ENCODE measurements at places on chromosomes 3 and 15.

DNA sequence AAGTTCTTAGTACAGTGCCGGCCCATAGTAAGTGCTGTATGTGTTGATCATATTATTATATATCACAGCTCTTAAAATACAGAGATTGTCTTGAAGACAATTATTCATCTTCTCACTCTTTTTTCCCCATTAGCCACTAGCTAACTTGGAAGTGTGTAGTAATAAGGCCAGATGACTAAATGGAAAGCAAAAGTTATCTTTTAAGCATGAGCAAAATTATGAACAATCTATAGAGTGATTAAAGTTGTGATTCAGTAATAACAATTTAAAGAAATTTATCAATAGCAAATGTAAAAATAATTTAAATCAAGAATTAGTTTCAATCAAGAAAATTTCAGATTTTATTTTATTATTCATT is 630.9 kb upstream of the TBL1XR1 start:
- no peak for DNase-seq

GRCh38 chr3:64047787-64048186 is 24.5 kb upstream of the PSMD6 start:
- no peak for DNase-seq

DNA sequence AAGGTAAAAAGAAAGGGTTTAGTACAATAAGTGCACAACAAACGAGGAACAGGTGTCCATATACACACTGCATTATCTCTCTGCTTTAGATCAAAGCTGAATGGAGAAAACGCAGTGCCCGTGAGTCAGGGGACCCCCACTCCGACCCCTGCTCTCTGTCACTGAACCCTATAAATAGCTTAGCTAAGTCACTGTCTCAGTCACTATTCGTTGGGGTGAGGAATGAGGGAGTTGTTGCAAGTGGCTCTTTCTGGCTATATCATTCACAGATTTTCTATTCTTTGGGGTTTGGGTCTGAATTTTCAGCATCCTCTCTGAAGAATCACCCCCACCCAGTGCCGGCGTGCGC is 458 bp upstream of the STAC start:
- no peak for DNase-seq

DNA sequence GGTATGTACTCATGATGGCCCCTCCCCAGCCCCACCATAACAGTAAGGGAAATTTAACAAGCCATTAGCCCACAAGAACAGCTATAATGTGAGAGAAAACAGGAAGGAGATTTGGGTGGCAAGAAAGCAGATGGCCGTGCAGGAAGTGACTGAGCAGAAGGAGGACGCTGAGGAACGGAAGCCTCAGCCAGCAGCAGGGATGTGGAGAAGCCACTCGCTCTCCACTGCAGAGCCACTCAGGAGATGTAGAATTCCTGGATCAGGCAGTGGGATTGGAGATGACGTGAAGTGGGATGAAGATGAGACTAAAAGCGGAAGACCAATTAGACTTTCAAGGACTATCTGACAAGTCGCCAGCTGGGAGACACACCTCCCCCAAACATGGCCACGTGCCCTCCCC is 31.2 kb downstream of the PRR23E start:
- no peak for DNase-seq

DNA sequence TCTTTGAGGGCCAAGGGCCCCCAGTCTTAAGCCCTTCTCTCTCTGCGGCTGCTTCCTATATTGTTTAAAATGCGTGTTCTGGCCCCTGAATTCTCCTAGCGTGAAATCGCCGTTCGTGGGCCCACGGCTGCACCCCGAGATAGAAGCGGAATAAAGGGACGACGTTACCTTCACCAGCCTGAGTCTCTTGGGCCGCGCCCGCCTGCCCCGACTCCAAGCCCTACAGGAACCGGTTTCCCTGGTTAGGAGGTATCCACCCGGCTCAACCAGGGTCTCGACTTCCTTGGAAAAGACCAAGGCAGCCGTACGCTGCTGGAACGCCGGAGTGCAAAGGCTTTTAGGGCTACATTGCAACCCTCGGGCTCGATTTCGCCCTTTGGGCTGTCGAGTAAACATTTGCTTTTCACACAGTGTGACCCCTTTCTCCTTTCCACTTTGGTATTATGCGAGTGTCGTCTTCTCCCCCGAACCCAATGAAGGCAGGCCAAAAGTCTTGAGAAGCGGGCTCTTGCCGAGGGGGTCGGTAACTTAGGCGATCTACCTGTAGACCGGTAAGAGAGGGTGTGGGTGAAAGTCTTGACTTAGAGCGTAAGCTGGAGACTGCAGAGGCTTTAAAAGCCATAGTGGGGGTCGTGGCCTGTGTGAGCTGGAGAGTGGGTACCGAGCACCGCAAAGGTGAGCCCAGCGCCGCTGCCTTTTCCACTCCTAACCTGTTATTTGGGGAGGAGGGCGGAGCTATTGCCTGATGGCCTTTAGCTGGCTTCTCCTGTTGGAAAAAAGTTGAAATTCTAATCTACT is 2.0 kb downstream of the TRIM71 start:
- DNase-seq = no peak

DNA sequence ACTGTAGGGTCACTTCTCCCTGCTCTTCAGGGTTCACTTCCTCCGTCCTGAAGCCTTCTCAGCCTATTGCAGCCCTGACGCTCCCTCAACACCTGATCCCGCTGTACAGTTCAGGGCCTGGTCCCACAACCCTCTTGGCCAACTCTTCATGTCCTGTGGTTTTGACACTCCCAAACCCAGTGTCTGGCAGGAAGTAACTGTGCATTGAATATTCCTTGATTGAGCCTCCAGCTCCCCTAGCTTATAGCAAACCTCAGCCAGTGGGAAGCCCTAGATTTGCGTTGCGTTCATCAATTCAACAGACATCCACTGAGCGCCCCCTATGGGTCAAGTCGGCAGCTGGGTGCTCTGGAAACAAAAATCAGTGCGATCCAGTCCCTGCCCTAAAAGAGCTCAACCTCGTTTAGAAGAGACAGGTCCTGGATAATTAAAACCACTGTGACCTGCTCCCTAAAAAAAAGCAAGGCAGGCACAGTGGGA is 13.5 kb downstream of the UBAP1L start:
- peak; percentile 58 for DNase-seq

- no peak for DNase-seq
These were observed 28.4 kb upstream of the P2RY12 start for GRCh38 chr3:151412989-151413388.

DNA sequence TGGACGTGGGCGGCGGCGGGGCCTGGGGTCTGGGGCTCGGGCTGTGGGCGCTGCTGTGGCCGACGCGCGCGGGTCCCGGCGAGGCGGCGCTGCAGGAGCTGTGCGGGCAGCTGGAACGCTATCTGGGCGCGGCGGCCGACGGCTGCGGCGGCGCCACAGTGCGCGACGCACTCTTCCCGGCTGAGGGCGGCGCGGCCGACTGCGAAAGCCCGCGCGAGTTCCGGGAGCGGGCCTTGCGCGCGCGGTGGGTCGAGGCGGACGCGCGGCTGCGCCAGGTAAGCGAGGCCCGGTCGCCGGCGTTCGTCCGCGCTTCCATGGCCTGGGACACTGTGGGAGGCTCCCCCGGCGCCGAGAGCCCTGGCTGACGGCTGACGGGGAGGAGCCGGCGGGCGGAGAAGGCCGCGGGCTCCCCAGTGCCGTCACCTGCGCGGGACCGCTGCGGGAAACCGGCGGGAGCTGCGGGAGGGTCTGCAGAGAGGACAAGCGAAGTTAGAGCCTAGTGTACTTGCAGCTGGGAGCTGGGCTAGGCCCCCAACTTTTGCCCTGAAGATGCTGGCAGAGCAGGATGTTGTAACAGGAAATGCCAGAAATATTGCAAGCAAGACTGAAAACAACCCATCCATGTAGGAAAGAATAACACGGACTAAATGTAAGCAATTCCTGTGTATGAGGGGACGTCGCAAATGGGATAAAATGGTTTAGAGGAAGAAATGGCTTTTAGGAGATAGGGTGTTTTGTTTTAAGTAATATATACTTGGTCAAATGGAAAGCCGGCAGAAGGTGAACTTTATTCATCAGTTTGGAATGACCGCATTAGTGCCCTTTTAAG is 847 bp downstream of the WHAMM start:
- peak; percentile 10 for DNase-seq

DNA sequence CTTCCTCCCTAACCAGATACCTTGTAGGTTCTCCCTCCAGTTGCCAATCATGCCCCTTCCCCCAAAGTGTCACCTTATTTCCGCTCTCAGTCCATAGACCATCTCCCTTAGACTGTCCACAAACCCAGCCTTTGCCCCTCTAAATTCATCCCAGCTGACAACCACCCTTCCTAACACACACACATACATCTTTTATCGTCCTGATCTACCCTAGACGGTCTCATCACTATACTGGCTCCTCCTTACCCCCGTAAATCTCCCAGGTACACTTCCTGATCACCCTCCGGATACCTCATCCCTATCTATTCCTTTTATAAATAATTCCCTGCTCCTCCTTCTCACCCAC is 828 bp downstream of the THOC7 start:
- no peak for DNase-seq

DNA sequence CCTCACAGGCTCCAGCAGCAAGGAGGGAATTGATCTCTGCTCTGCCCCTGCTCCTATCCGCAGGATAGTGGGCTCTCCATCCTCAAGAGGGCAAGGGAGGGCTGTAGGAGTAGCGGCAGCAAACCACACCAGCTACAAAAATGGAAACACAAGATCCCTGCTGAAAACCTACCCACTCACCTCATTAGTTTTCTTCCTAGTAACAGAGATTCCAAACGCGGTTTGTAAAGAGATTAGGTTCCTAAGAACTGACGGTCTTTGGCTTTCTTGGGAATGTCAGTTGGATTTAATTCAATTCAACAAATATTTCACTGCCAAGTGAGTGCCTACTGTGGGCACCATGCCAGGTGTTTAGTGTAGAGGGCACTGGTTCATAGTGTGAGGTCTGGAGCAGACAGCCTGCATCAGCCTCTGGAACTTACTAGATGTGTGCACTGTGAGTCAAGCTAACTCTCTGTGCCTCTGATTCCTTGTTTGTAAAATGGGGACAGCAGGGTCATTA is 84.7 kb downstream of the MRPL46 start:
- no peak for DNase-seq

- DNase-seq = peak; percentile 87
These were observed 29.0 kb upstream of the TIMP4 start for GRCh38 chr3:12187448-12188327.

- no peak for DNase-seq
These were observed 18.3 kb downstream of the THBS1 start for GRCh38 chr15:39598958-39599845.

DNA sequence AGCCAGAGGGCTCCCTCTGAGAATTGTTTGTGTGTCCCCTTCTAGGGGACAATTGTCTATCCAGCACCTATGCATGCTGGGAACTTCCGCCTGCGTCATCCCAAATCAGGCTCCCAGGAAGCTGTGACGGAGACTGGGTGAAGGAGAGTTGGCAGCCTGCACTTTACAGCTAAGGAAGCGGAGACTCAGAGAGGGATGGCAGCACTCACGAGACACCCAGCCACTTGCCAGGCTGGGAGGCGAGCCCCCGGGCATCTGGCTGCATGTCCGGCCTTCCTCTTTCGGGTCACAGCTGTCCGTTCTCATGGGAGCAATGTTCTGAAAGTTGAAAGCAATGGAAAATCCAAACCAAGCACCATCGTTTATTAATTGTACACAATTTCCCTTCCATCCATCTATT is 45.5 kb upstream of the SLC6A11 start:
- DNase-seq = no peak

- DNase-seq = no peak
These were observed 20.0 kb upstream of the CHD2 start for GRCh38 chr15:92879949-92880725.

DNA sequence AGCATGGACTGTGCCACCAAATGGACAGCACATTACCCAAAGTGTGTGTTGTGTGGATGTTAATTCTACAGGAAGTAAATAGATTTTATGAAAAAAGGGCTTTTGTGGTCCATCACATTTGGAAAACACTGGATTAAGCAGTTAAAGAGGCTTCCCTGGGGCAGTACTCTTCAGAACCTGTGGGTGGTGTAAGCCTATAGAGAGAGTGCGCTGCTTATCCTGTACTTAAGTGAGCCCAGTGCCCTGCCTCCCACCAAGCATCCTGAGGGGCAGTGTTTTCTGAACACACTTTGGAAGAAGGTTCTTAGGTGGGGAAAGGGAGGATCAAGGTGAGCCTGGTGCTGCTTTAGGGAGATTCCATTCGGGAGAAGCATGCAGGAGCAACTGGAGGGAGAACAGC is 10.9 kb downstream of the TTLL3 start:
- DNase-seq = no peak

GRCh38 chr15:43218908-43219706 is 1.7 kb downstream of the EPB42 start:
- peak; percentile 10 for DNase-seq

DNA sequence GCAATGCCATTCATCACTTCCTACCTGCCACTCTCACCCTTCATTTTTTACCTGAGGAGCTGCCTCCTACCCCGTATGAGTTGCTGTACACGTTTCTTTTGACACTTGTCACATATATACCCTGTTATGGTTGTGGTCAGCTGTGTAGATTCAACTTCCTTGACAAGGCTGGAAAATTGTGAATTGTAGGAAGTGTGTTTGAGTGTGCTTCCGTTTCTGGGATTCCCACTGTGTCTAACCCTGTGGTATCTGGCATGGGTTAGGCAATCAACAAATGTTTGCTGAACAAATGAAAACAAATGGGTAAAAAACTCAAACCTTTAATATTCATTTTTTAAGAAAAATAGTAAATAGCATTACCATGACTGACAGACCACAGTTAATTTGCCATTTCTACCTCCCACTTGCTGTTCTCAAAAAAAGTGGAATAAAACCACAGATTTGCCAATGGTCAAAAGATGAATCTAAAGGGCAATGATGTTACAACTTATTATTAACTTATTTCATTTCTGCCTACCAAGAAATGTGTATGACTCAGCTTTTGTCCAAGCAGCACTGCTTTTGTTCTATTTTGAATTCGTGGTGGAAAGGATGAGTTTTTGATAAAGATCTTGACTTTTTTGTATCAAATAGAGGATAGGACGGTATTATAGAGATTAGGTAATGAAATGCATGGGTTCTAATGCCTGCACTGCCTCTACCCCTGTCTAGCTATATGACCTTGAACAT is 404.6 kb downstream of the LPP start:
- DNase-seq = no peak

GRCh38 chr15:78007211-78007931 is 70.1 kb downstream of the TBC1D2B start:
- no peak for DNase-seq

- DNase-seq = peak; percentile 64
These were observed 88.3 kb downstream of the MYO5A start for GRCh38 chr15:52440414-52440813.

GRCh38 chr3:186790261-186790981 is 7.0 kb downstream of the EIF4A2 start:
- DNase-seq = peak; percentile 20

GRCh38 chr3:172039436-172040077 is at the start of gene FNDC3B:
TSS of gene FNDC3B (plus strand) at chr3:172039578. CDS start at chr3:172112480, 72,902 bp downstream.
- peak; percentile 91 for DNase-seq

DNA sequence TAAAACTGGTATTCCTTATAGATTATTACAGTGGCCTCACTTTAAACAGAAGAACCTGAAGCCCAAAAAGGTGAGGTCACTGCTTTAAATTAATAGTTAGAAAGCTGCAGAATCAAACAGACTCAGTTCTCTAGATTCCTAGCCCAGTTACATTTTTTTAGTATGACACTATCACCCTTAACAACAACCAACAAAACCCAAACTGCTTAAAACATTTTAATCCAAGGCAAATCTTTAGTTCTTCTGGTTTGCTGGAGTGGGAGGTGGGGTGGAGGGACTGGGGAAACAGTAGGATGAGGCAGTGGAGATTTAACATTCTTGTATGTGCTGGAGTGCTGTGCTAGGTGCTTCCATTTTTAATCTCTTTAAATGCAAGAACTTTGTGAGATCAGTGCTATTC is 631.6 kb upstream of the KCNMB2 start:
- no peak for DNase-seq

GRCh38 chr15:43194795-43195194 is 9.6 kb downstream of the CCNDBP1 start:
- DNase-seq = no peak

- no peak for DNase-seq
These were observed 44.4 kb downstream of the LSM3 start for GRCh38 chr3:14222900-14223594.

Data from stimulated activated CD4-positive, alpha-beta T cell treated with anti-CD3 and anti-CD28 coated beads, Interleukin-1b, Interleukin-23, amount 100 ng/mL, for 48 hours (primary cell).